ENCODE measurements at places on chromosomes 3 and 15.

GRCh38 chr3:162022911-162023310, 526.3 kb downstream of the OTOL1 start:
- DNase-seq: no peak

DNA sequence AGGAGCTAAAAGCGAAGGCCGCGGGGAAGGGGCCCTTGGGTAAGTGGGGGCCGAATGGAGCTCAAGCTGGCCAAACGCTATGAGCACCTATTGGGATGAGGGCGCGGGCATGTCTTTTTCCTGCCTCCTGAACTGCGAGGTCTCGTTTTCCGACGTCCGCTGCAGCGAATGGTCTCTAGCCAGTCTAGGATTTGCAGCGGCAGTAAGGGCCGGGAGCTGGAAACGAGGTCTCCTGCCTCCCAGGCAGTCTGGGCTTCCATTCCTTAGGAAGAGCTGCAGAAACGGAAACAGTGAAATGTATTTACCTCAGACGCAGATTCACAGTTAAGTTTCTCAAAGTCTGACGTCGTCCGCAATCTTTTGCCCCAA, 517 bp downstream of the TMA7 start:
- no peak for DNase-seq

GRCh38 chr15:25713736-25714537, 149.2 kb downstream of the ATP10A start:
- no peak for DNase-seq

- peak; percentile 53 for DNase-seq
Measured at GRCh38 chr3:147906285-147906684, 497.1 kb downstream of the ZIC1 start.

DNA sequence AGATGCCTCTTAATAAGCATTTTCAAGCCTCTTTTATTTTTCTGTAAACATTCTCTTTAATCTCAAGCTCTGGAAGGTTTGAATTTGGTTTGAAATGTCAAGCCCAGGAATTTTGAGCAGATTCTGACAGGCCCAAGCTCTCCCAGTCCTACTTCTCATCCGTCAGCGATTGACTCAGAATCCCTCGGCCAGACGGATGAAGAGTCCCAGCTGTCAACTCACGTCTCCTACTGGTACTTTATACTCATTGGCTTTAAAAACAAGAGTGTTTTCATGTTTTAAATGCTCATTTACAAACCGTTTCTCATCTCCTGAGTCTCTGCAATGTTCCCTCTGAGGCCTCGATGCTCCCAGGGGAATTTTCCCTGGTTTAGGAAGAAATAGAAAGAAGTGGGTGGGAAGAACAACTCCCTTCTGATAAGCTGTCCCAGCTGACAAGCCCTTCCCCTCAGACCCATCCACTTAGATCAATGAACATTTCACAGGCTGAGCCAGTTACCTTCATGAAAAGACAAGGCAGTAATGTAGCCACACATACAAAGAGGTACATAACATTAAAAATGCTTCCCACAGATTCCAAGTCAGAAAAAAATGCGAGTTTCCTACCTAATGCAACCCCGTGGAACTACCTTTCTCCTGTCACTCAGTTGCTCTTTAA, 478.2 kb upstream of the DPH6 start:
- no peak for DNase-seq

- DNase-seq: no peak
Measured at GRCh38 chr3:138186221-138186620, 880 bp upstream of the ARMC8 start.

DNA sequence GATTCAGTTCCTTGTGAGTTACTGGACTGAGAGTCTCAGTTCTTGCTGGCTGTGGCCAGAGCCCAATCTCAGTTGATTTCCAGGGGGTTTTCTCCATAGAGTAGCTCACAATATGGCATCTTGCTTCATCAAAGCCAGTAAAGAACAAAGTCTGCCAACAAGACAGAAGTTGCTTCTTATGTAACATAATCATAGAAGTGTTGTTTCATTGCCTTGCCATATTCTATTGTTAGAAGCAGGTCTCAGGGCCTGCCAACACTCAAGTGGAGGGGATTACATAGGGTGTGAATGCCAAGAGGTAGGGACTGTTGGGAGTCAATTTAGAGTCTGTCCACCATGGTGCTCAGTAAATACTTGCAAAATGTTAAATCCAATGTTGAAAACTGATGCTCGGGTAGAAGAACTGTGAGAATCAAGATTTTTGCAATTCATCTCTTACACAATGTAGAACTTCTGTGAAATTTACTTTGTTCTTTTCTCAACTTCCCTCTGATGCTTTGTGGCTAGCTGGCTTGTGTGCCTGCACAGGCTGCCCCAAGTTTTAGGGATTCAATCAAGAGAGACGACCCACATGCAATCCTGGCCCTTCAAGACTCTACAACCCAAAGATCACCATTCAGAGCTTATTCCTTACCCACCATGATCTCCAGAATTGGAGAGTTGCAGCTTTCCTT, 13.3 kb upstream of the PXYLP1 start:
- DNase-seq: no peak

GRCh38 chr15:45634432-45635190, at the start of gene SQOR:
Gene SQOR (plus strand): TSS chr15:45635029. CDS start chr15:45658924, 23,895 bp downstream.
- DNase-seq: peak; percentile 78

GRCh38 chr3:13747627-13748026, 132.2 kb downstream of the WNT7A start:
- DNase-seq: no peak

GRCh38 chr15:100693451-100693850, 91.1 kb downstream of the ASB7 start:
- no peak for DNase-seq

DNA sequence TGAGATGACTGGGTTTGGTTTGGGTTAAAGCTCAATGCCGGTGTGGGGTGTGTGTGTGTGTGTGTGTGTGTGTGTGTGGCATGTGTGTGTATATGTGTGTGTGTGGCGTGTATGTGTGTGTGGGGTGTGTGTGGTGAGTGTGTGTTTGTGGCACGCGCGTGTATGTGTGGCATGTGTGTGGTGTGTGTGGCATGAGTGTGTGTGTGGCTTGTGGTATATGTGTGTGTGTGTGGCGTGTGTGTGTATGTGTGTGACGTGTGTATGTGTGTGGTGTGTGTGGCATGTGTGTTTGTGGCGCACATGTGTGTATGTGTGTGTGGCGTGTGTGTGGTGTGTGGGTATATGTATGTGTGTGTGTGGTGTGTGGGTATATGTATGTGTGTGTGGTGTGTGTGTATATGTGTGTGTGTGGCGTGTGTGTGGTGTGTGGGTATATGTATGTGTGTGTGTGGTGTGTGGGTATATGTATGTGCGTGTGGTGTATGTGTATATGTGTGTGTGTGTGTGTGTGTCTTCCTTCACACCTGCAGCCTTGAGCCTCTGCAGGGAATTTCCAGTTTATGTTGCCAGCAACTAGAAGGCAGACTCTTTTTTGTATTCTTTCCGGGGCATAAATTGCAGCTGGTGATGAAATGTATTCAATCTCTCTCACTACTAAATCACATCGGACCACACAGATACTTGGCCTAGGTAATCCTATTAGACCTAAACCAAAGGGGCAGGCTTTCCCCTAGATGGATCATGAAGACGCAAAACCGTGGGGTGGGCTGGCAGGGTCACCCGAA, 34.8 kb downstream of the CHRD start:
- DNase-seq: no peak

DNA sequence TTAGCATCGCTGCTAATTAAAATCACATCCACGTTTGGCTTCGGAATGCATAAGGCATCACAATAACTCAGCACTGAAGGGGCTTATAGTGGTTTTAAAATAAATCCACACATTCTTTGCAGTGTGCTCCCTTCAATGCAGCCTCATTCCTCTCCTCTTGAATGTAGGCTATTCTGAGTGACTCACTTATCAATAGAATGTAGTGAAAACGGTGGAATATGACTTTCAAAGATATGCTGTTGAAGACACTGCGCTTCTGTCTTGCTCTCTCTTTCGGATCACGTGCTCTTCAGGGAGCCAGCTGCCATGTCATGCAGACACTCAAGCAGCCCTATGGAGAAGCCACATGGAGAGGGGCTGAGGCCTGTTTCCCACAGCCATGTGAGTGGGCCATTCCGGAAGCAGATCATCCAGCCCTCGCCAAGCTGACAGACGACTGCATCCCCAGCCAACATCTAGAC, 87.4 kb downstream of the CRYGS start:
- no peak for DNase-seq

DNA sequence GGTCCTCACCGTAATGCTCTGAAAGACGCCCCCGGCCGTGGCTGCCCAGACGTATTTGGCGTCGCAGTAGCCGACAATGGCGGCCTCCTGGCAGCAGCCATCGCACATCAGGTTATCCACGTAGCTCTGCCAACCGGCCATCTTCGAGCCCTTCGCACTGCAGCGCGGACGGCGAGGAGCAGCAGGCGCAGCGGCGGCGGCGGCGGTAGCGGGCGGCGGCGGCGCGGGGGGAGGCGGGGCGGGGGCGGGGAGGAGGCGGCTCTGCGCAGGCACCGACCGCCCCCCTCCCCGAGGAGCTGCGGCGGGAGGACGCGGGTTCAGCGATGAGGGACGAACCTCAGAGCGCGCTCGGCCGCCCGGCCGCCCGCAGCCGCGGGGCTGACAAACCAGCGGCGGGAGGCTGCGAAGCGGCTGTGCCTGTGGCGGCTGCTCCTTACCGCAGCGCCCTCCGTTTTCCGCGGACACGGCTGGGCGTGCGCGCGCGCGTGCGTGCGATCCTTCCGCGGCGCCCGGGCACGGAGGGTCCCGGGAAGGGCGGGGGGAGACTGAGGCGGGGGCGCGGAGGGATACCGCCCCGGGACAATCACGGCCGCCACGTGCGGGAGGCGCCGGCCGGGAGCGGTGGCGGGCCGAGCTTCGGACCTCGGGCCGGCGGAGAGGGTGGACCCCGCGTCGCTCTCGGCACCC, at the start of gene PFN2:
Gene PFN2, minus strand, starts transcription at position 180 of the 687 bp plus-strand sequence. Its CDS starts 39 bp downstream, at position 141.
- peak; percentile 24 for DNase-seq

- DNase-seq: no peak
Measured at GRCh38 chr15:79505956-79506355, 73.8 kb downstream of the MINAR1 start.

DNA sequence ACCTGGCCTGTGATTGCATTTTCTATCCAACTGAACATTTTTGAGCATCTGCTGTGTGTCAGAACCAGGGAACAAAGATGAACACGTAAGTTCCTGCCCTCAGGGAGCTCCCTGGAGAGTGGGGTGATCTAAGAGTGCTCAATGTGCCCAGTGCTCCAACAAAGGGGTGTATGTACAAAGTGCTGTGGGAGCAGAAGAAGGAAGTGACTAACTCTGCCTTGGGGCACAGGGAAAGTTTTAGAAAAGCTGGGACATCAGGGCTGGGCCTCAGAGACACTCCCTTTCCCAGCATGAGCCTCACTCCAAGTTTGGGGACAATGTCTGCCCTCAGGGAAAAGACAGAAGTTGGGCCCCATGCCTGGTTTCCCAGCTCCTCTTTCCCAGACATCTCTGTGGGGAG, 27.6 kb upstream of the BNC1 start:
- no peak for DNase-seq

DNA sequence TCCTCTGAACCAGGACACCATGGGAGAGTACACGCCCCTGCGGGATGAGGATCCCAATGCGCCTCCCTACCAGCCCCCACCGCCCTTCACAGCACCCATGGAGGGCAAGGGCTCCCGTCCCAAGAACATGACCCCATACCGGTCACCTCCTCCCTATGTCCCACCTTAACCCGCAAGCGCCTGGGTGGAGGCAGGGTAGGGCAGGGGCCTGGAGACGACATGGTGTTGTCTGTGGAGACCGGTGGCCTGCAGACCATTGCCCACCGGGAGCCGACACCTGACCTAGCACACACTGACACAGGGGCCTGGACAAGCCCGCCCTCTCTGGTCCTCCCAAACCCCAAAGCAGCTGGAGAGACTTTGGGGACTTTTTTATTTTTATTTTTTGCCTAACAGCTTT, 21.2 kb upstream of the BSN start:
- no peak for DNase-seq

DNA sequence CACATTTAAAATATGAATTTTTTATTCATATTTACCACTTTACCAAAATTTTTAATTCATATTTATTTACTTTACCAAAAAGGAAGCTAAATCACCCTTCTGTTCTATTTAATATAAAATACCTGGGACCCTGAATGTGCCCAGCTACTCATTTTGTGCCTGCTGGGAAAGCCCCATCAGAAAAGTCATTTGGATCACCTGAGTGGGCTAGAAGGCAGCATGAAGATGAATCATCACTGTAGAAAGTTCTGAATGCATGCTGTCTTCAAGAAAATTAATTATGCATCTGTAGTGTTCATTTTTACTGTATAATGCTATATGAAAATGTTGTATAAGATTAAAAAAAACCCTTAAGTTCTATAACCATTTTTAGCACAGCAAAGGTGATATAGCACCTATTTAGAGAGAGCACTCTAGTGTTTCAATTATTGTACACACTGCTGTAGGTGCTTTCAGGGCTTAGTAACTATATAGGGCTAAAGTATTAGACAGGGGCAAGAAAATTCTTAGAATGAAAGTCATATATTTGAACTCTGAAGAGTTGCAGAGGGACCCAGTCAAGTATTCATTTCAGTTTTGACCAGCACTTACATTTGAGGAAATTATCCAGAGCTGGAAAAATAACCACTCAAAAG, 175.1 kb downstream of the NFKBIZ start:
- DNase-seq: peak; percentile 13

DNA sequence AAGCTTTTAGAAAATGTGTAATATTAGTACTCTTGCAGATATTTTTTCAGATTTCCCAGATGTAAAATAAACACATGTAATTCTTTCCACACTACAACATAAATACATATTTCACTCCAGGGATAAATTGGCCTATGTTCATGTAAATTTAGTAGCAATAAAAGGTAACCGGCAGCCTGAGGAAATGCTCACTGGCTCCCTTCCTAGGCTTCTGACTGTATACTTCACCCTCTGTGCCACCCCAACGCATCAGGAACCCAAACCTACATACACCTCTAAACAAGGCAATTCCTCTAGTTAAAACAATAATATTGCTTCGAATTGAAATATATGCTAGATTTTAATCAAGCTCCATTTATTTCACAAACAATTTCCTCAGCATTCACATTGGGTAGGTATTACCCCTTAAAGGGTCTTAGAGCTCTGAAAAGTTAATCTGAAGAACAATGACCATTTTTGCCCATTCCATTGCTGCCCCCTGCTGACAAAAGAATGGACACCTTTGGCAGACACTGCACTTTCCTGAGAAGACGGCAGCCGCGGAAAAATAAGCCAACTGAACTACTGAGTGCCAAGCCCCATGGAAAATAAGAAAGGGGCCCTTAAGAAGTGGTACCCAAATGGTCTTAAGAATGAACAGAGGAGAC, 212.5 kb downstream of the OSBPL10 start:
- DNase-seq: peak; percentile 74
